T1000 (cell line): ENCODE measurements at places on chromosomes 5 and 9.

GRCh38 chr9:85431339-85432102 lies 310.2 kb downstream of the AGTPBP1 start:
- no peak for DNase-seq

DNA sequence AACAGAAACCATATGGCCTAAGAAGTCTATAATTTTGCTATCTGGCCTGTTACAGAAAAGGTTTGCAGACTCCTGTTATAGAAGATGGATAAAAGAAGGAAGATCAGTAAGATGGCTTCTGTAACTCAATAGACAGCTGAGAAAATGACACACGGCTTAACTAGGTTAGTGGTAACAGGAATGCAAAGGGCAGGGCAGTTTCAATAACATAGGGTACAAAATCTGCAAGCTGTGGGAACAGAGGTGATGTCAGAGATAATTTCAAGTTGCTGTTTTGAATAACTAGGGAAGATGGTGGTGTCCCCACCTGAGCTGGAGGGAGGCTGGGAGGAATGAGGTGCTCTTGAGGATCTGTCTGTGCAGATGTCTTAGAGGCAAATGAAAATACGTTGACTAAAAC lies 106.5 kb downstream of the GLIS3 start:
- DNase-seq: no peak

DNA sequence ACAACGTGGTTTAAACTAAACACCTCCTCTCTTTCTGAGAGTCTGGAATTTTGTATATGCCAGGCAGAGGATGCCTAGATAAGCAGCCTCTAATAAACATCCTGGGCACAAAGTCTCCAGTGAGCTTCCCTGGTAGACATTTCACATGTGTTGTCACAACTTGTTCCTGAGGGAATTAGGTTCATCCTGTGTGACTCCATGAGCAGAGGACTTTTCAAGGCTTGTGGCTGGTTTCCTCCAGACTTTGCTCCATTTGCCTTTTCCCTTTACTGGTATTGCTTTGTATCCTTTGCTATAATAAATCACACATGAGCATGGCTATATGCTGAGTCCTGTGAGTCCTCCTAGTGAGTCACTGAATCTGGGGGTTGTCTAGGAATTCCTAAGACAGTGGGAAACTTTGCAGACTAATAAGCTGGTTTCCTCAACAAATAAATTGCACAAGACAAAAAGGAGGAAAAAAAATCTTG lies 77.4 kb downstream of the NR2F1-AS1 start:
- no peak for DNase-seq

DNA sequence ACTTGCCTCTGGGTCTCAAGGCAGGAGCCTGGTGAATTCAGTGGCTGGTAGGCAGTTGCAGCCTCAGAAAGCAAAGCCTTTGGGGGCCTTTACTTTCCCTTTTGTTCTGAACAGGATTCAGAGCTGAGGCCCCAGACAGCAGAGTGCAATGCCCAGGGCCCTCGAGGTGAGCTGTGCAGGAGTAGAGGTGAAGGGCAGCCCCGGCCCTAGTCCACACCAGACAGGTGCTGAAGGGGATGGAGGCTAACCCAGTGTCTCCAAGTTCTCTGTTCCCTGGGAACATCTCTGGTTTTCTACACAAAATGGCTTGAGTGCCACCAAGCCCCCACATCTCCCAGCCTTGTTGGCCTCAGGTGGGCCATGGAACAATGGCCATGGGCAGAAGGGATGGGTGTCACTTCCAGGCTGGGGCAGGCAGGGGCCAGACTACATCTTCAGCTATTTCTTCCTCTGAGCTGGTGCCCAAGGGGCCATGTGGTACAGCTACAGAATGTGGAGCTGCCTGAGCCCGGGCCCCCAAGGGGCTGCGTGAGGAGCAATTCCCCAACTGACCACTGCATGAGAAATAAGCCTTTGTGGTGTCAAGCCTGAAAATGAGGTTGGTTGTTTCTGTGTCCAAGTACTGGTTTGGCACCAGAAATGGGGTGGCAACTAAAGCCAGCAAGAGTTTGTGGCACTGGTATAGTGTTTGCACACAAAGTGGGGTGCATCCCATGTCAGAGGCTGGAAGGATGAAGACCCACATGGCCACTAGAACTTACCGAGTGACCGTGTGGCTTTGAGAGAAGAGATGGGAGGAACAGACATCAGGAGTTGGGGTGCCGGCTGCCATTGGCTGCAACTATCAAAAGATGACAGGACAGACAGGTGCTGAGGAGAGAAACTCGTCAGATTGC lies 57.8 kb downstream of the BARX1 start:
- no peak for DNase-seq

- DNase-seq: peak; percentile 70
Measured at GRCh38 chr5:172716796-172717313, 54.1 kb downstream of the DUSP1 start.

DNA sequence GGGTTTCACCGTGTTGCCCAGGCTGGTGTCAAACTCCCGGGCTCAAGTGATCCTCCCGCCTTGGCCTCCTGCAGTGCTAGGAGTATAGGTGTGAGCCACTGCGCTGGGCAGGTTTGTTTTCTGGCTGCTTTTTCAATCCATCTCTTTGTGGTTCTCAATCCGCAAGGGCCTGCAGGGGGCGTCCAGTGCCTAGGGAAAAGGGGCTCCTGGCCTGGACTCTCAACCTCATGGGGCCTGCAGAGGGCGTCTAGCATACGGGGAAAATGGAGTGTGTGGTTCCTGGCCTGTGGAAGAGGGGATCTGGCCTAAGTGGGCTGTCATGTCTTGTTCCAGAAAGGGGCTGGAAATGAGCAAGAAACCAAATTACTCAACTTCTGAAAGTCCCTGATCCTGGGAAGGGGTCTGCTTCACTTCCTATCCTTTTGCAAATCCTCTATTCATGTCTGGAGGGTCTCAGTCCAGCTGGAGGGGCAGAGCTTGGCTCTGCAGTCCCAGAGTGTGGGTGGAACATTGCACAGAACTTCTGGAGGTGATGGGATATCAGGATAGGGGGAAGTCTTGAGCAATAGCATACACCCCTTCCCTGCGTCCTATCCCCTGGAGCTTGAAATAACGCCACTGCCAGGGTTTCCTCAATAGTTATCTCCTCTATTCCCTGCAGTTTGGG lies 12.7 kb upstream of the CCL27 start:
- DNase-seq: no peak

DNA sequence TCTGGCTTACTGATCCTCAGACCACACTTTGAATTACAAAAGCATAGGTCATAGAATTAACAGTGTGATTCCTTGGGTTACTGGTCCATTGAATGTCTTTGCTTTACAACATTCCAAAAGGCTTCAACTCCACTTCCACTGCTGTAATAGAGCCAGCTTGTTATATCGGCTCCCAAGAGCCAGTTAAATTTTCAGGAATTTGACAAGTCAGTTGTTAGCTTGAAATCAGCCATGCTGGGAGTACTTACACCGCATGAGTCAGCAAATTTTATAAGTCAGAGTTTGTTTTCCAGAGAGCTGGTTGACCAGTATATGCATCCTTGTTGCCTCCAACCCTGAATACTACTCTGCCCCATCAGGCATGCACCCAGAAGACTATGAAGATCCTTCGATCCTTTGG lies 73.1 kb downstream of the FOXB2 start:
- no peak for DNase-seq

- no peak for DNase-seq
Measured at GRCh38 chr5:115961381-115962238, 665 bp upstream of the LVRN start.

GRCh38 chr9:37984672-37985611 lies 81.0 kb upstream of the SLC25A51 start:
- DNase-seq: no peak

DNA sequence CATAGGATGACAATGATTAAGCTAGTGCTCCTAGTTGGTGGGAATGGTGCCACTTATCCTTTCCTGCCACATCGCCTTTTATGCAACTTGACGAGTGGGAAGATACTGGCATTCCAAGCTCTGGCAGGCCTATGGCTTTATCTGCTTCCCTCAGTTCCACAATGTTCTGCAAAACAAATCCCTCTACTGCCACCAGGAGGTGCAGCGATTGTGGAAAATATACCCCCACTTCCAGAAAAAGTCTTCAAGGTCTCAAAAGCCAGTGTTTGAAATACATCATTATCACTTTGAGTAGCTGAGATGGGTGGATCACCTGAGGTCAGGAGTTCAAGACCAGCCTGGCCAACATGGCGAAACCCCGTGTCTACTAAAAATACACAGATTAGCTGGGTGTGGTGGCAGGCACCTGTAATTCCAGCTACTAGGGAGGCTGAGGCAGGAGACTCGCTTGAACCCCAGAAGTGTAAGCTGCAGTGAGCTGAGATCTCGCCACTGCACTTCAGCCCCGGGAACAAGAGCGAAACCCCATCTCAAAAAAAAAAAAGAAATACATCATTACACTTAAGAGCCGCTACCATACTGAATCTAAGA lies 3.4 kb downstream of the CLINT1 start:
- no peak for DNase-seq

GRCh38 chr5:90709323-90710155 lies 150.9 kb downstream of the ADGRV1 start:
- no peak for DNase-seq

GRCh38 chr5:81420039-81420667 lies 26.2 kb upstream of the ACOT12 start:
- DNase-seq: peak; percentile 12

DNA sequence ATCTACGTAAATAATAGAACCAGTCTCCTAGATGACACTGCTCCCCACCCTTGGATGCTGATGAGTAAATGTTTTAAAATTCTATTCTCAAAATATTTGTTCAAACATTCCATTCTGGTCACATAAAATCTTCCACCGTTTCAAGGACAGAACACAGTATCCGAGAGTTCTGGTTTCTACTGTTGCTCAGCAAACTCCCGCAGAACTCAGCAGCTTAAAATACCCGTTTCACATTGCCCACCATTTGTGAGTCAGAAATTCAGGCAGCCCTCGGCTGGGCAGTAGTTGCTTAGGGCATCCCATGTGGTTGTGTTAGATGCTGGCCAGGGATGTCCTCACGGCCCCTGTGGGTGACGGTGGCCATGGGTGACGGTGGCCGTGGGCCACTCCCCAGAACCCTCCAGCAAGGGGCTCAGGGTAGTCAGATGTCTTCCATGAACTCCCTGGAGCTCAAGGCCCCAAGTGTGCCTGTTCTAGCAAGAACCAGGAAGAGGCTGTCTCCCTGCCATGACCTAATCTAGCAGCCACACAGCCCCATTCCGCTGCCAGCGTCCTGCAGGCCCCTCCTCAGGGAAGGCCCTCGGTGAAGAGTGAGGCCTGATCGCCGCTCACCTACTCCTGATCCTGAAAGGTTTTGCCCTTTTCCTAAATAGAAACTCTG lies 17.4 kb downstream of the MGAT1 start:
- no peak for DNase-seq

DNA sequence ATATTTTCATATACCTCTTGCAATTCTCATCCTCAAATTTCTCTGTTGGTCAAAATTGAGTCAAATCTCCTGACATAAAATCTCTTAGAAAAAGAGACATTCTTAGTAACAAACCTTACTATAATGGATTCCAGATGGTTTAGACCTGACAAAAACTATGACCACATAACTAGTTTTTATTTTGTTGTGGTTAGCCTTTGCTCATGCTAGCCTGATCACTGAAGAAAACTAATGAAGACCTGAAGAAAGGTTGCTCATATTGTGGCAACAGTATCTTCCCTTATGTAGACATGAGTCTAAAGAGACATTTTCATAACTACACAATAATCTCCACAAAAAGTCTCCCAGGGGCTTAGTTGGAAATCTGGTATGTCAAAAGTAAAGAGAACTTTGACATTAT lies 274.1 kb upstream of the TMEM161B start:
- DNase-seq: no peak

DNA sequence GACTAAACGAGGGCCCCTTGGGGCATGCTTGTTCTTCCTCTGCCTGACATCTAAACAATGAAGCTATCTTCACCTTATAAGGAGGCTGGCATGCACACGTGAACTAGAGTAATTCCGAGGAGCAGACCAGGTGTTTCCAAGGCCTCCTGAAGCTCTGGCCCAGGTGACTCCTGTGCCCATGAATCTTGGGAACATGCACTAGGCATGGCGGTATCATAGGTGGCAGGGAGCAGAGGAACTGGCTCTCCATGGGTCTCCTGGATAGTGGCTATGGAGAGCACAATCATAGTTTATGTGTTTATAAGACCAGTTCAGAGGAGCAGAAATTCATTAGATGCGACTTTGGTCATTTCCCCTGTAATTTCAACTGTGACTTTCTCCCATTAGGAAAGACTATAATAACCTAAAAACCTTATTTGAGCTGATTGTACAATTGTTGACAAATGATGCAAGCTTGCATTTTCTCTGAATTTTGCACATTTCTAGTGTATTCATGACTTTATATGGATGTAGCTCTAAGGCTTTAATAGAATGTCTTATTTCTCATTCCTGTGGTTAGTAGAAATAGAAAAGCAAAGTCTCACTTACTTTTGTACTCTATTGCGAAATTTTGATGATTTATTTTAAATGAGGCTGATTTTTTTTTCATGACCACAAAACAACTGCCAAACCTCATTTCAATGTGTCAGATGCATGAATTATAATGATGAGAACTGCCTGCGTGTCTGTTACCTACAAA lies 135.3 kb upstream of the RPS23 start:
- no peak for DNase-seq

- DNase-seq: no peak
Measured at GRCh38 chr5:150519978-150520377, 12.0 kb downstream of the NDST1 start.

DNA sequence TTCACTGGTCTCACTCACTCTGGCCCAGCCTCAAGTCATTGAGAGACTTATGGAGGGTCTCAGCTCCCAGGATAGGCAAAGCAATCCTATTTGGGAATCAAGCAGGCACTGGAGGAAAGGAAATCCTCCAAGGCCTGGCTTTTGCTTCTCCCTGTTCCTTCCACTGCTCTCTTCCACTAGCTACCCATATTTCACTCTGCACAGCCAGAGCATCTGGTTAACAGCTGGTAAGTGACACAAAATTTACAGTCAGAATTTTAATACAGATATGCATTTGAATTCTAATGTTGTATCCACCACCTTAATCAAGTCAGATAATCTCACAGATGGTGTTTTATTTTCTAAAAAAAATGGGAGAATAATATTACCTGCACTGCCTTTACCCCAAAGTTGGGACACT lies 868 bp upstream of the C1QTNF2 start:
- DNase-seq: no peak

DNA sequence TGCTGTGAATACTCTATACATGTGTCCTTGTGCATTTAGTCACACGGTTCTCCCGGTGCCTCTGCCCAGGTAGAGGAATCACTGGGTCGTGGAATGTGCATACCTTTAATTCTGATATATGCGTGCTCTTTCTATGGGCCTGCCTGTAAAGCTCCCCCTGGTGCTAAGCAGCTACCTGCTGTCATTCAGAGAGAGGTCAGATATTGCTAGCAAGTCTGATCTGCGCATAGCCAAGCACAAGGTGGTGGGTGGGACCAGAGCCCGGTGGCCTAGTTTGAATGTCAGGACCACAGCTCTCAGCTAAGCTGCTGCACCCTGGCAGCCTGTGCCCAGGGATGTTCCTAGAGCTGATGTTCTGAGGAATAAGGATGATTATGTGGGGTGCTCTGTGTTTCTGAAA lies 33.4 kb downstream of the TJP2 start:
- no peak for DNase-seq

DNA sequence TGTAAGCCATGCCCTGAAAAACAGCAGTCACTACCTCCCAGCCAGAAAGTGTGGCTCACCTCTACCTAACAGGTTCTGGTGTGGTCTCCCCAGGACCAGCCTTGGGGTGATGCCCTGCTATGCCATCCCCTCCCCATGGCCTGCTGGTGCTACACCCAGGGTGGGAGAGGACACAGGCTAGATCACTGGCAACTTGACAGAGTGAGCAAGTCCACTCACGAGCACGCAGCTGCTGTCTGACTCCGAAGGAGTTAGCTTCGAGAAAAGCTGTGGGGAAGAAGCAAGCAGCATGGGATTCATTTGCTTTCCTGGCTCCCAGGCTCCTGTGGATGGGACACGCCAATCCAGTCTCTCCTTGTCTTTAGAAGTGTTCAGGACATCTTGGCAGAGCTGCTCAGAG lies 102.2 kb downstream of the COL5A1 start:
- no peak for DNase-seq
